ENCODE measurements at places on chromosomes 6 and 20.

DNA sequence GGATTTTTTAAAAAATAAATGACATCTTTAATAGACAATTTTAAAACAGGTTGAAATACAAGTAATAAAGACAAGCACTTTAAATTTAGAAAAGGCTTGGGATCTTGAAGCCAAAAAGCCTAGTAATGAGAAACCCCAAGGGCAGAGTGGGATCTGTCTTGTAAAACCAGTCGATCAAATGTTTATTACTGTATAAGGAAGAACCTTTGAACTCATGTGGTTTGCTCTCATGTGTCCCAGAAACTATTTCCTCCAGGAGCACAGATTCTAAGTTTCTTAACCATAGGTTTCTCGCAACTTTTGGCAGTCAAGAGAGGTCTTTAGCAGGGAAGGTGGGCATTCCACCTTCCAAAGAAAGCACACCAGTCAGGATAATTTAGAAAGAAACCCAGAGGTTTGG is 541.7 kb upstream of the BTBD3 start:
- no peak for DNase-seq

DNA sequence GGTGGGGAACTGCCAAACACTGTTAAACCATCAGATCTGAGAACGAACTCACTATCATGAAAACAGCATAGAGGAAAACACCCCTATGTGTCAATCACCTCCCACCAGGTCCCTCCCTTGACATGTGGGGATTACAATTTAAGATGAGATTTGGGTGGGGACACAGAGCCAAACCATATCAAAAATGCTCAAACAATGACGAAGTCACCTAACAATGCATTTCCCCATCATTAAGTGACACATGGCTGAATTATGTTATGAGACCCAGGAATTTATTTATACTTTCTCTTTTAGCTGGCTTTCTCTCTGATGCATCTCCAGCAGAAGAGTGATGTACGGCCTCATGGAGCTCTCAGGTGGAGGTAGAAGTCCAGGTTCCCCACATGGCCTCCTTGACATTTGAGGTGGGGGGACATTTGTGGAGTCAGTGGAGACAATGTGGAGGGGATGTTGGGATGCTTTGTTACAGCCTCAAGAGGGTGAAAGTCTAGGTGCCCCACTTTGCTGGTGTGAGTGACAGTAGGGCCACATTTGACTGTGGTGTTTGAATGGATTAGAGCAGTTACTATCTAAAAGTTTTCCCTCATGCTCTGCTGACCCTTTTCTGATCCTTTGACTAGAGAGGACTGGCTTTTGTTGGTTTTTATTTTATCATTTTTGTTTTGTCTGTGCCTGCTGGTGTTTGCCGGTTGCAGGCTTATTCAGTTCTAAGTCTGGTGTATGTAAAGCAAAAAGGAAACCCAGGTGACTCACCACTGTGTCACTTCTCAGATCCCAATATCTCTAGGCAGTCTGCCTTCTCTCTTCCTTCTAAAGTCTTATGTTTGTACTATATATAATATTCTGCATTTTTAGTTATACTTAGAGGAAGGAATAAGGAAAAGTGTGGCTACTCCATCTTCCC is 18.5 kb upstream of the DCBLD1 start:
- DNase-seq: no peak

DNA sequence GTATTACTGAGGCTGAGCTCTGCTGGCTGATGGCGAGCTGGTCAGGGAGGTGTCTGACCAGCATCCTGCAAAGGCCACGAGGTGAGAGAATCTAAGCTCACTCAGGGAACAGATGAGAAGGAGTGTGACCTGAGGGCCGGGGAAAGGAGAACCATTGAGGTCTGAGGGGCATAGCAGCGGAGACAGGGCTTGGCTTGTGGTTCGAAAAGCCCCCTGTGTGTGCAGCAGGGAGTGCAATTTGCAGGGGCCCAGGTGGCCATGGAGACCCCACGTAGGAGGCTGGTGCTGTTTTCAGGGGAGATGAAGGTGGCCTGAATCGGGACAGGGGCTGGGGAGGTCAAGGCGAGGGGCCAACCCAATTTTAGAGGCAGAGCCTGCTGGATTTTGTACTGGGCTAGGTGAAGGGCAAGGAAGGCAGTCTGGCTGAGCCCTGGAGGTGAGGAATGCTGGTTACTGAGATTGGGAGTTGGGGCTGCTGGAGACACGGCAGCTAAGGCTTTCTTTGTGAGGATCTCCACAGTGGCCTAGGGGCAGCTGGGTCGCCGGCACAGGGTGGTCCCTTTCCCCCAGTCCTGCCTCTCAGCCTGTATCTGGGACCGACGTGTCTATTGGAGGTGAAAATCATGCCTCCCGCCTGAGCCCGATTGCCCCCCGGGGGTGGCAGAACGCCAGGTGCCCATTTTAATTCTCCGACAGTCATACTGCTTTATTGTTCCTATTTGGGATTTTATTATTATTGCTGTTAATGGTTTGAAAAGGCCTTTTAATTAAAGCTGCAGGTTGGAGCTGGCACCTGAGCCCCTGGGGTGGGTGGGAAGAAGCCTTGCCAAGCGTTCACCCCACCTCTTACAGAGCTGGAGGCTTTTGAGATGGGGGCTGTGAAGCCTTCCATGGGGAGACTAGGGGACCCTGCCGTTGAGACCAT is 28.4 kb downstream of the DLGAP4 start:
- DNase-seq: no peak

DNA sequence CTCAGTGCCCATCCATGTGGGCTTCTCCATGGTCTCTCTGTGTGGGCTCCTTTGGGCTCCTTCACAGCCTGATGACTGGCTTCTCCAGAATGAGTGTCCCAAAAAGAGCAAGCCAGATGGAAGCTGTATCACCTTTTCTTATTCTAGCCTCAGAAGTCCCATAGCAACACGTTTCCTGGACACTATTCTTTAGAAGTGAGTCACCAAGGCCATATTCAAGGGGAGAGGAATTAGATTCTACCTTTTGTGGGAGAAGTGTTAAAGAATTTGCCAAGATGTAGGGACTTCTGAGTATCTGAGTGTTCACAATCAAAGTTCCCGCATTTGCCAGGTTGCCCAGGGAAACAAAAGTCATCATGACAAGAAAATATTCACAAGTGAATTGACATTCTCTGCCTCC is 20.7 kb upstream of the TBC1D22B start:
- no peak for DNase-seq

DNA sequence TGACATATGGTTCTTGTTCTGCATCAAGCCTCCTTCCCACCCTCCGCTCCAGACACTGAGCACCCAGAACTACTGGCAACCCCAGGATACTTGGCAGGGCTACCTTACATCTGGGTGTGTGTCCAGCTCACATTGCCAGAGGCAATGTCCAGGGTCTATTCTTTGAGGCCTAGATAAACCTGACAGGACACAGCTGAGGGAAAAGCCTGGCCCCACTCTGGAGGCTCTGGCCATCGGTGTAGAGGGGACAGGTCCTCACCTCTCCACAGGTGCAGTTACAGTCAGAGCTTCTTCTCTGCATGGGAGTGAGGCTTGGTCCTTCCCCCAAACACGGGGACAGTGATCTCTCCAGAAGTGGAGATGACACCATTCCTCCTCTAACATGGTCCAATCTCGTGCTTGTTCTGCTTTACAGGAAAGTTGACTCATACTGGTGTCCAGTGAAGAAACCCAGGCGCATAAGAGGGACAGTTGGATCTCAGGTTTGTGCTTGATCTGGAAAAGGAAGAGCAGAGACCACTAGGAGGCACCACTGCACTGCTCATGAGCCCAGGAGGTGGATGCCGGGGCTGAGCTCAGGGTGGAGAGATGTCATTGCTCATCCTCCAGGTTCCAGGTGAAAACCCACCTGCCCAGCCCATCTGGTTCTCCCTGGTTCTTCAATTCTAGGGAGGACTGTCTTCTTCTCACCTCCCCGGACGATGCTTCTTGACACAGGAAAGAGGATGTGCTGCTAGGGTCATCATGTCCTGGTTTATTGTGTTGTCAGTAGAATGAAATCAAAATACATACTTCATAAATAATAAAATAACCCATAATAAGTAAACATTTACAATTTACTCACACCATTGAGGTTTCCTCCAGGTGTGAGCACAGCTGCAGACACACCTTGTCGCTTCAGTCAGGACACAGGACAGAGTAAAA is 14.7 kb downstream of the HLA-F start:
- DNase-seq: no peak

DNA sequence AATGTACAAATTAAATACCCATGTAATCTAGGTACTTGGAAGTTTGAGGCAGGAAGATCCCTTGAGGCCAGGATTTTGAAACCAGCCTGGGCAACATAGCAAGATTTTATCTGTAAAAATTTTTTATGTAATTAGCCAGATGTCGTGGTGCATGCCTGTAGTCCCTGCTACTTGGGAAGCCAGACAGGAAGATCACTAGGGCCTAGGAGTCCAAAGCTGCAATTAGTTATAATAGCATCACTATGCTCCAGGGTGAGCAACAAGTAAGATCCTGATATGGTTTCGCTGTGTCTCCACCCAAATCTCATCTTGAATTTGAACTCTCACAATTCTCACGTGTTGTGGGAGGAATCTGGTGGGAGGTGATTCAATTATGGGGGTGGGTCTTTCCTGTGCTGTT is 535.8 kb downstream of the TENT5A start:
- DNase-seq: no peak

DNA sequence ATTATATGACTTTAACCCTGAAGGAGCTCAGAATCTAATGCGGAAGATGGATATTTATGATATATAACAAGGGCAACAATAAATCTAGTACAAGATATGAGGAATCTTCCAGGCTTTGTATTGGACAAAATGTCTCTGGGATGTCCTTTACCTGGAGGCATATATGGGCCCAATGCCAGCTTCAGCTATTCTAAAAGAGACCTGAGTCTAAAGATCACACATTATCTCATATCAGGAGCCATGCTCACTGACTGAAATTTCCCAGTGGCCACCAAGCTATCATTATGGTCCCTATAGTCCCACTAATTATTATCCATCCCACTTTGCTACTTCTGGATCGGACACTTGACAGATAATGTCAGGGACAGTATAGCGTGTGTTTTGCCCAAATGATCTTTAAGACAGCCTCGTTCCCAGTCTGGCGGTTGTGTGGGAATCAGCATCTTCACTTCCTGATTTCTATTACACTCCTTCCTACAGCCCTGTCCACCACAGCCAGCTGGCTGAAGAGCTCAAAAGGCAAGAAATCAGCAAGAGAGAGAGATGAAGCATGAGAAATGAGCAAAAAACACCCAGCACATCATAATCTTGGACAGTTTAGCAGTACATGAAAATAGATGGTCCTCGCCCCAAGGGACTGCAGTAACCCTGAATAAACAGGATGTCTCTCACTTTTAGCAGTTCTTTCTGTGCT is 34.9 kb downstream of the KLHL31 start:
- no peak for DNase-seq

- no peak for DNase-seq
Observed at GRCh38 chr6:44537306-44538049, 150.0 kb downstream of the CDC5L start.

- no peak for DNase-seq
Observed at GRCh38 chr20:36261389-36262105, 25.3 kb downstream of the AAR2 start.

DNA sequence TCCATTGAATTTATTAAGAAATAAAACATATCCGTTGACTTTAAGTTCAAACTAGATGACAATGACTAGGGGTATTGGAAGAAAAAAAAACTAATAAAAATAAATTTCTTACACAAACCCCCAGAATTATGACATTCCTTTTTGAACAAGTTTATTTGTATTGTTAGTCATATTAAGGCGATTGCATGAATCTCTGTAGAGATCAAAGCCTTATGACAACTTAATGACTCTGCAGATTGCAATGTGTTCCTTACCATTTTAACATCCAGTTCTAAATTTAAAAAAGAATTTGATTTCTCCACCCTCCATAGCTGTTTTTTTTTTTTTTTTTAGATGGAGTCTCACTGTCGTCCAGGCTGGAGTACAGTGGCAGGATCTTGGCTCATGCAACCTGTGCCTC is 189.8 kb upstream of the CEP162 start:
- DNase-seq: no peak

DNA sequence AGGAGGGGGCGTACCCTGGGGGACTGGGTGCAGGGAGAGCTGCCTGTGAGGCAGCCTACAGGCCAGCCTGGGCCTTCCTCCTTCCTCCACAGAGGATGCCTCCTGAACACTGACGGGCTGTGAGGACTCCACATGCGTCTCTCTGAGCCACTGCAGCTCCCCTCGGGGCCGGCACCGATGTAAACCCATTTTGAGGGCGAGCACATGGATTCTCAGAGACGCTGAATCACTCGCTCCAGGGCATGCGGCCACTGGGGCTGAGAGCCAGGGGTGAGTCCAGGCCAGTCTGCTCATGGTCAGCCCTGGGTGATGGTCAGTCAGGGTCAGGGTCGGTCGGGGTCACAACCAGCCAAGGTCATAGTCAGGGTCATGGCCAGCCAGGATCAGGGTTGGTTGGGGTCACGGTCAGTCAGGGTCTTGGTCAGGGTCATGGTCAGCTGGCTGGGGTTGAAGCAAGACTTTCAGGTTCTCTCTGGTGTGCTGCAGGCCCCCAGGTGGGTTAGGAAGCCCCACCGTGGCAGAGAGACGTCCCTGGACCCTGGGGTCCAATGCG is 14.7 kb upstream of the RBBP8NL start:
- no peak for DNase-seq

DNA sequence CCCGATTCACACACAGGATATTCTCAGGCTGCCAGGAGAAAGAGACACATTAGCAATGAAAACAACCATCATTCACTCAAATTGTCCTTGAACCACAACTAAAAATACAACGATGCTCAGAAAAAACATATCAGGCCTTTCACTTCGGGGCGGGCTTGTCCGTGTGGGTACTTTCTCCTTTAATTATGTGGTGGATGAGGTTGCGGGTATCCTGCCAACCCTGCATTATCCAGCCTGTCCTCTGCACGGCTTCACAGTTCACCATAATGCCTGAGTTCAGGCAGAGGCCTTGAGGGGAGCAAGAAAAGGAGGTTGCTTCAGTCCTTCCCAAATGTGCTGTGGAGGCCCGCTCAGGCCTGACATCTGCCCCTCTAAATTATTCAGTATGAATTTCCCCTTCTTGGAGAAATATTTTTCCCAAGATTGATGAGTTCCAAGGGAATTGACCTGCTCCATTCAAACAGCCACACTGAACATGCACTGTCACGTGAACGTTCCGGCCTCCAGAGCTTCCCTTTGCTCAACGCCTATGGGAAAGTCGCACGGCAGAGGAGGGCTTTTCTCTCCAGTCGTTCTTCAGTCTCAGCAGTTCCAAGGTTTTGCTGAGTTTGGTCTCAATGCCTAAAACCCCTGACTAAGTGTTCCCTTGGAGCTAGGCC is 70.3 kb downstream of the MYLK4 start:
- no peak for DNase-seq

GRCh38 chr6:90135667-90136066 is 161.0 kb downstream of the BACH2 start:
- DNase-seq: no peak

GRCh38 chr20:42678895-42679294 is 510.8 kb downstream of the PTPRT start:
- DNase-seq: no peak

DNA sequence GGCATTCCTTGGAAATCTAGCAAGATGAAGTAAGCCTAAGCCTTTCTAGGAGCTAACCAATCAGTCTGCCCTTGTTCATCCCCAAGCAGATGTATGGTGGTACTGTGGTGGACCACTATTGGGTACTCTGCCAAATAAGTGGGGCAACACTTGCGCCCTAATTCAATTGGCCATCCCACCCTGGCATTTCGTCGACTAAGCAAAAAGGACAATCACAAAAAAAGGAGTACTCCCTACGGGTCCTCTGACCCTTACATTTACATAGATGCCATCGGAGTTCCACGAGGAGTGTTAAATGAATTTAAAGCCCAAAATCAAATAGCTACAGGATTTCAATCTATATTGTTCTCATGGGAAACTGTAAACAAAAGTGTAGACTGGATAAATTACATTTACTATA is 19.5 kb downstream of the CHD6 start:
- DNase-seq: no peak

All from NCI-H1694 treated with DMSO at 0.1 percent for 48 hours (cell line).